ENCODE measurements at places on chromosomes 2 and 18. TPM values are rescaled to one million over a fixed set of nuclear protein-coding genes. Genes with fewer than 3 reads are reported as not detected.
A peak's percentile ranks its signal among the peaks of the same experiment; 100 is the strongest.

Gene ECEL1
- 0.86 TPM for total RNA-seq

Gene SERPINB11
- total RNA-seq = not detected

Gene SH3RF3
- total RNA-seq = 1.4 TPM

Gene CD226
- 3.8 TPM for total RNA-seq

Gene GLI2
- 0.31 TPM for total RNA-seq

GRCh38 chr2:172079416-172079815 lies 5.9 kb upstream of the DLX1 start:
- H3K36me3 ChIP-seq = no peaks in the 10 kb centered on the region
- H3K4me1 ChIP-seq = peaks cover 5% of the 10 kb centered on the region
- no peak overlapping the region for H3K27ac ChIP-seq
- H3K27me3 ChIP-seq = peaks cover 18% of the 10 kb centered on the region
- H3K4me3 ChIP-seq = no peak overlapping the region
- no peak for DNase-seq

DNA sequence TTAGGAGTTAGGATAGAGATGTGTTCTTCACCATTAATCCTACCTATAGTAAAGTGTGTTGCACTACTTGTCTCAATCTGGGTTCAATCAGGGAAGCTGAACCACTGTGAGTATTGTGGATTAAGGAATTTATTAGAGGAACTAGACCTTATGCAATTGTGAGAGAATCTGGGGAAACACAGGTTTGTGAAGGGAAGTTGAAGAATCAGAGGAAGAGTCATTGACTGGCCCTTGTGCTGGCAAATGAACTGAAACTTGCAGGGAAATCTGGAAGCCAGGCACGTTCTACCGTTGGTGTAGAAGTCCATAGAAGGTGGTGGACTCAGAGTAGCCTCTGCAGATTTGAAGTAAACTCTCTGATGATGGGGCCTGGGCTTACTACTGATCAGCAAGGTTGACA lies 44.7 kb upstream of the HK2 start:
- H3K4me3 ChIP-seq = no peak overlapping the region
- H3K4me1 ChIP-seq = no peaks in the 10 kb centered on the region
- no peak overlapping the region for H3K27ac ChIP-seq
- DNase-seq = no peak

- H3K4me3 ChIP-seq = no peak overlapping the region
- H3K4me1 ChIP-seq = no peaks in the 10 kb centered on the region
- H3K27me3 ChIP-seq = no peaks in the 10 kb centered on the region
- DNase-seq = peak; percentile 58
These were observed 138.6 kb downstream of the LOXHD1 start for GRCh38 chr18:46518438-46518837.

DNA sequence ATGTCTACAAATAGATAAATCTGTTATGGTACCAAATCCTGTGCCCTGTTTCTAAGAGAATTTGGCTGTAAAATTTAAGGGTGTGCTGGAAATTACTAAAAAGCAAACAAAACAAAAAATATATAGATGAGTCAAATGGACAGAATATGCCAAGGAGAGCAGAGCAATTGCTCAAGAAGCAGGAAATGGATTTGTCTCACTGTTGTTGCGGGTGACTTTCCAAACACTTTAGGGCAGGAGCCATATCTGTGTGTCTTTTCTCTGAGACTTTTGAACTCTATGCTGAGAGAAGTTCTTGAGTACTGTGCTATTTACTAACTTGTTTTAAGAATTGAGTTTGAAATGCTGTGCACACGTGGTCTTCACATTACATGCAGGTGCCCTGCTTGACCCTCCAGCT lies 221.7 kb downstream of the PHLPP1 start:
- H3K4me1 ChIP-seq = no peaks in the 10 kb centered on the region
- no peak overlapping the region for H3K27ac ChIP-seq
- no peaks in the 10 kb centered on the region for H3K27me3 ChIP-seq
- DNase-seq = no peak

- H3K4me1 ChIP-seq = no peaks in the 10 kb centered on the region
- peak overlapping the region; percentile 90 for H3K4me3 ChIP-seq
- H3K36me3 ChIP-seq = no peaks in the 10 kb centered on the region
- no peak for DNase-seq
- no peaks in the 10 kb centered on the region for H3K27me3 ChIP-seq
- peak overlapping the region; percentile 96 for H3K27ac ChIP-seq
These were observed 1.5 kb downstream of the ESCO1 start for GRCh38 chr18:21598726-21599584.

- H3K4me1 ChIP-seq = no peaks in the 10 kb centered on the region
- H3K27ac ChIP-seq = no peak overlapping the region
- H3K36me3 ChIP-seq = no peaks in the 10 kb centered on the region
- no peak overlapping the region for H3K4me3 ChIP-seq
- no peak for DNase-seq
These were observed 190.4 kb downstream of the CELF4 start for GRCh38 chr18:37375181-37375580.

GRCh38 chr18:78818961-78819360 lies 160.7 kb upstream of the SALL3 start:
- no peaks in the 10 kb centered on the region for H3K27me3 ChIP-seq
- H3K4me1 ChIP-seq = no peaks in the 10 kb centered on the region
- DNase-seq = no peak
- H3K4me3 ChIP-seq = no peak overlapping the region

Data from right lobe of liver (tissue), 6 donors.